ENCODE measurements at places on chromosomes 3 and 15.

DNA sequence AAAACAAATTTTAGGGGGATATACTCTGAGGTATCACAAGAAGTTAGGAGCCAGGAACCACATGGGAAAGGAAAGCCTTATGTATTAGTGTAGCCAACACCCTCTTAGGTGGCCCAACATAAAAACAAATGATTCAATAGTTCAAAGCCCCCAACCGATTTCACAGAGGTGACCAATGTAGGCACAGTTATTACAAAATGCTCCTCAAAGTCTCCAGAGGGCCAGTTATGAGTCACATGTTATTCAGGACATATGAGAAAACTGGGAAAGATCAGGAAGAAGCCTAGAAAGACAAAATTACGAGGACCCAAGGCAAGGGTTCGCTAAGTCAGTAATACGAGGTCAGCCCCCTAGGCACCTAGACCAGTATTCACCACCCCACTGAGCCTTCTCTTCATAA lies 29.9 kb upstream of the FBN1 start:
- DNase-seq = no peak

GRCh38 chr3:125386811-125387210 lies 11.7 kb upstream of the ZNF148 start:
- no peak for DNase-seq

DNA sequence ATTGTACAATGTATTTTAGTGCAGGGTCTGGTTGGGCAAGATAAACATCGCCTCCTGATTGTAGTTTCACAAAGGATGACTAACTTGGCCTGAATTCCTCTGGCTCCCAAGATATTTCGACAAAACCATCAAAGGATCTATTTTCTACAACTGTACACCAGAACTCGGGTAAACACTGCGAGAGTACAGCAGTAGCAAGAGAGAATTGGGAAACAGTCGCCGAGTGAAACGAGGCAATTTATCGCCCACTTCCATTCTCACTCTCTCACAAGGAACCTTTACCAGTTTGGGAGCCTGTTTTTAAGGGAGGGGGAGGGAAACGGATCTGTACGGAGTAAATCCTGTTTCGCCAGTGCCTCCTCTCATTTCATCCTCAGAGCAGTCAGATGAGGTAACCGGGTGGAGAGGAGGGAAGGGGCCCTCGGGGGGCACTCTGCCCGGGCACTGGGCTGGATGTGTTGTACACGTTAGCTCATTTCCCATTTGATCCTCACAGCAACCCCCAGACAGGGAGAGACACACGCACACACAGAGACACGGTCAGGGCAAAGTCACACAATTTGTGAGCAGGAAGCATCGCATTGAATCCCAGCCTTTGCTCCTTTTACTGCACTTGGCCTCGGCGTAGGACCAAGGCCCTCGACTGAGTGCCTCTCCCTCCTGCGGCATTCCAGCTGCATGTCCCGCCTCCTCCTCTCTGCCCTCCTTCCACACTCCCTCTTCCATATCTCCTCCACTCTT lies 120.1 kb downstream of the LIPC start:
- DNase-seq = no peak

DNA sequence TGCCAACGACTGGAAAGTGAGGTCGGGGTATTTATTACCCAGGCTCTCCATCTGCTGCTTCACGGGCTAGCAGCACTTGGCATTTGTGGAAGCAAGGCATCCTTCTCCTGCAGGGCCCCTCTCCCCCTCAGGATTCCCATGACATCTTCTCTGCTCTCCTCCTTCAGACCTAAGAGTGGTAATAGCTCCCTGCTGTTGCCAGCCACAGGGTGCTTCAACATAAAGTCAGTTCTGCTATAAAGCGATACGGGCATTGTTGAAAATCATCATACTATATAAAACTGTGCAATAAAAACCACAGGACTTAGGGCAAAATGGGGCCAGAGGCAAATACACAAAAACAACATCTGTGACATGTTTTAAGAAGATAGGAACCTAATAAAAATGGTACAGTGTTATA lies 391.8 kb upstream of the ADAMTS9 start:
- no peak for DNase-seq

DNA sequence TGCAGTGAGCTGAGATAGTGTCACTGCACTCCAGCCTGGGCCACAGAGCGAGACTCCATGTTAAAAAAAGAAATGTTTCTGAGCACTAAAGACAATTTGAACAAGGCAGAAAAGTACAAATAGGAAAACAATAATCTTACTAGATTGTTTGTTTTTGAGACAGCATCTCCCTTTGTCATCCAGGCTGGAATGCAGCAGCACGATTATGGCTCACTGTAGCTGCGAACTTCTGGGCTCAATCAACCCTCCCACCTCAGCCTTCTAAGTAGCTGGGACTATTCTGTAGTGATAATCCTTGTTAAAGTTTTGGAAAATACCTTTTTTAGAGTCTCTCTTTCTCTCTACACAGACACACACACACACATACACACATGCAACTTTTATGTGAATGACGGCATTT lies 107.1 kb downstream of the LPP start:
- no peak for DNase-seq

DNA sequence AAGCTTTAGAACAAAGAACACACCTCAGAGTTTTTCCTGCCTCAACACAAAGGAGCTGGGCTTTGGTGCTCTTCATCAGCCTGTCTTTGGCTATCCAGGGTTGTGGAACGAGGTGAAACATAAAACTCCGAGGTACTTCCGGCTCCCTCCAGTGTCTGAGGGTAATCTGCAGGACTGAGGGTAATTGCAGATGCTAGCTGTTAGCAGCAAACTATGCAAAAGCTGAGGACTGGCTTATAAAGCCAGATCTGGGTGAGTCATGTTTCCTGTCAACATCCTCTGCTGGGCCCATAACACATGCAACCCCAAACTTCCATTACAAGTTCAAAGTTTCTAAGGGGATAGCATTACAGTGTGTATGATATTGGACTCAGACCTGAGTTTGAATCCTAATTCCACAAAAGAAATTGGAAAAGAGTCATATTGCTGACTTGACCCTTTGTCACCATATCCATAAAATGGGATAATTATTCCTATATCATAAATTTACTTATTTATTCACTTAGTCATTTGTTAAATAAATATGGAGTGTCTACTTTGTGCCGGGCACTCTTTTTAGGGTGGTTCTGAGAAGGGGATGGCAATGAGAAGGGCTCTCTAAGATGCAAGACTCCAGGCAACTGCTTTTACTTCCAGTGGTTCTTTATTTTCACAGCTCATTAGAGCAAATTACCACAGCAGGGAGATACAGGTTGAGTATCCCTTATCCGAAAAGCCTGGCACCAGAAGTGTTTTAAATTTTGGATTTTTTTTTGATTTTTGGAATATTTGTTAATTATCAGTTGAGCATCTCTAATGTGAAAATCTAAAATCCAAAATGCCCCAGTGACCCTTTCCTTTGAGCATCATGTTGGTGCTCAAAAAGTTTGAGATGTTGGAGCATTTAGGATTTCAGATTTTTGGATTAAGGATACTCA lies 9.5 kb upstream of the TRIM69 start:
- peak; percentile 54 for DNase-seq

GRCh38 chr3:135650309-135650708 lies 315.2 kb upstream of the PPP2R3A start:
- DNase-seq = no peak

DNA sequence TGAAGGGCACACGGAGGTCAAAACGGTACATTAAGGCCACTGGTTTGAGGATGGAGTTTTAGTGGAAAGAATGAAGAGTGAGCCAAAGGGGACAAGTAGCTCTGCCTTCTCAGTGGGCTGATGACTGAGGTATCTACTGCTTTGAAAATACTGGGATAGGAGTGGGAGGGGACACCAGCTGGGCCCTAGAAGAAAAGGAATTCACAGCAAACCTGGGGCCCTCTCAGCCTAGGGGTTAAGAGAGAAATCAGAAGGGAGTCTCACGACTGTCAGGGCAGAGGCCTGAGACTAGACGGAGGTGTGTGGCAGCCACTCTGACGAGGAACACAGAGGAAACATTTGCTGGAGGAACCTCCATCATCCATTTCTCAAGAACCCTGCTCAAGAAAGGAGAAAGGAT lies 75.1 kb downstream of the TNIK start:
- no peak for DNase-seq

DNA sequence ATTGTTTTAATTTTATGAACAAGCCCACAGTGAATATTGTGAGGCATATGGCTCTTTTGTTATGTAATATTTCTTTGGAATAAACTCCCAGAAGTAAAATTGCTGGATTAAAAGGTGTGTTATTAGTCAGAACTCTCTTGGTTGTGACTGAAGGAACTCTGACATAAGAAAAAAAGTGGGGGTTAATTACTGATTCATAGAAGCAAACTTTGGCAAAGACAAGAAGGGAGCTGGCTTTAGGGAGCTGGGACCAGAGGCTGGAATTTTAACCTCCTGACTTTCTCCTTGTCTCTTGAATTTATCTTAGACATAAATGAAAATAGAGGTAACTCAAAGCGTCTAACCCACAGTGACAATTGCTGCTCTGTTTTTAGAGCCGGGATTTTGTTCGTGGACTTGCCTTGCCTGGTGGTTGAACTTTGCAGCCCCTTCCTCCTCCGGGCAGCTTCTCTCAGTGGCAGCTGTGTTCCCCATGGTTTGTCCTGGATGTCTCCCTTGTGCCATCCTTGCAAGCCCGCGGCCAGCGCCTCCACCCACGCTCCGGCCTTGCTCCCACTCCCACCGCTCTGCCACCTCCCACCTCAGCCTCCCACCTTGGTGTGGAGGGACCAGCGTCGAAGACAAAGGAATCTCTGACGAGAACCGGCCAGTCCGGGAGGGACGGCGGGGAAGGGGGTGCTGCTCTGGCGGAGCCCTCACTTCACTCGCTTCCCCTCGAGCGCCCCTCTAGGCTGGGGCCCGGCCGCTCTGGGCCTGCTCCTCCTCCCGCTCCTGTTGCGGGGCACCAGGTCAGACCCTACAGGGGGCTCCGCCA lies 28.0 kb downstream of the ARHGAP31 start:
- no peak for DNase-seq

DNA sequence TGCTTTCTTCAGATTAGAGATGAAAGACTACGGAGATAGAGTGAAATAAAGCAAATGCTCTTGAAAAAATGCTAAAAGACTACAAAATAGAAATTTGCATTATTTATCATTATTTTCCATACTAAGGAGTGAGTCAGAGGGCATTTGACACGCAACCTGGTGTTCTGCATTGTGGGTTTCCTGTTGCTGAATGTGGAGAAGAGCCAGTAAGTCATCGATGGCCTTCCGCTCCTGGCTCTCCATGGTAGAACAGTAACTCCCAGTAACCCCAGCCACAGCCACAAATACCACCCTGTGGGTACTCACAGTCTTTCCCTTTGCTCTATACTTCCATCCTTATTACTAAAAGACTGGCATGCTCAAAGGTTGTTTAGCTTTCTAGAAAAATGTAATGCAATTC lies 61.5 kb downstream of the CGGBP1 start:
- peak; percentile 28 for DNase-seq

DNA sequence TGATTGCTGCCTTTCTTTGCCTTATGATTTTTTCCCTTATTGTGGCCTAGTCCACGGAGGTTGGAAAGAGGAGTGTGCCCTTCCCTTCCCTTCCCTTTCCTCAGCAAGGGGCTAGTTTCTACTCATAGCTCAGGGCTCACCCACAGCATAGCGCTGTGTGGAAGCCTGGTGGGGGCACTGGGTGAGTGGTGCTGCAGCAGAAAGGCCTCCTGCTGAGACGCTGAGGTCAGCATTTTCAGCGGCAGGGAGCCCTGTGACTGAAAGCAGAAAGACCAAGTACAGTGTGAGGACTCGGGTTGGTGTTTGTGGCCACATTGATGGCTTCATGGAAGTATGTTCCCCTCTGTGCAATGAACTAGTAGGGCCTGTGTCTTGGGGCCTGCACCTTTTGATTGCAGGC lies 21.9 kb downstream of the CACNA1D start:
- DNase-seq = no peak

- DNase-seq = no peak
These were observed 589 bp upstream of the GPR27 start for GRCh38 chr3:71752831-71753700.

DNA sequence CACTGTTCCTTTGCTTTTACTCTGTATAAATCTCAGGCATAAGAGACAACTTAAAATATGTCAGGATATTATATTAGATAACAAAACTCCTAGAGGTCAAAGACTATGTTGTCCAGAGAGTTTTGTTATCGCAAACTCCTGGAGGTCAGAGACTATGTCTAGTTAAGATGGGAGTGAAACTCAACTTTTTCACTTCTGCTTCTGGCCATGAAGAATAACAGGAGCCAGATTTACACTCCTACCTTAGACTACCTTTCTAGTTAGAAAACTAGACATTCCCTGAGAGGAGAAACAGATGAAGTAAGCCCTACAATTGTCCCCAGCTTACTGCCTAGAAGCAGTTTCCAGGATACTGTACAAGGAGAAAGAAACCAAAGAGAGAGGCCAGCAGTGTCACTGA lies 255.4 kb upstream of the UBE2E1 start:
- no peak for DNase-seq

- DNase-seq = no peak
These were observed 327.4 kb downstream of the NAALADL2 start for GRCh38 chr3:175186511-175186910.

GRCh38 chr3:67691207-67691606 lies 36.8 kb upstream of the SUCLG2 start:
- no peak for DNase-seq

DNA sequence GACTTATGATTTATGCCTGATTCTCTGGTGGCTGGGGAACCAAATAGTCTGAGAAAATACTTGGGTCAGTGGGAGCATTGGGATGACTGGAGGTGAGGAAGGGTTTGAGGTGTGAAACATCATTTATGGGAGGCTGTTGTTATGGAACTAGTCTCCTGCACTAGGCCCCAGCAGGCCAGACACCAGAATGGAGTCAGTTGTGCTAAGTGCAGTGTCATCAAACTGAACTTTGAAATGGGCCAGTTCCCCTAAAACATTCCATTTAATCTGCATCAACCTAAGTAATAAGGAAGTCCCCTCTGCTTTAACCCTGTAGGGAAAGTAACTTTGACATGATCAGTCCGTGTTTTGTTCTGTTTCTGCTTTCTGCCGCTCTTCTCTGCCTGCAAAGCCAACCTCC lies 44.9 kb upstream of the KLHL25 start:
- DNase-seq = no peak

- DNase-seq = no peak
These were observed 200.1 kb downstream of the TLE3 start for GRCh38 chr15:69897471-69898237.
